ENCODE measurements at places on chromosomes 2 and 18. TPM values are rescaled to one million over a fixed set of nuclear protein-coding genes. Genes with fewer than 3 reads are reported as not detected.

RESP18 gene
- total RNA-seq: not detected

FHOD3 gene
- total RNA-seq: 32.9 TPM

CCDC85A gene
- 2.5 TPM for total RNA-seq

ARHGEF4 gene
- 3.6 TPM for total RNA-seq

SMIM21 gene
- not detected for total RNA-seq

TUBA4B gene
- not detected for total RNA-seq

STON1 gene
- total RNA-seq: 5.6 TPM

MATN3 gene
- total RNA-seq: 0.15 TPM

CRYGD gene
- not detected for total RNA-seq

ZNF521 gene
- 13.2 TPM for total RNA-seq

HOXD10 gene
- not detected for total RNA-seq

GRB14 gene
- total RNA-seq: 30.0 TPM

CAVIN2 gene
- total RNA-seq: 16.8 TPM

VWA3B gene
- total RNA-seq: not detected

CNTNAP5 gene
- not detected for total RNA-seq

GALNT14 gene
- 0.54 TPM for total RNA-seq

FSHR gene
- total RNA-seq: not detected

RAB6C gene
- 0.11 TPM for total RNA-seq

ZNF516 gene
- 20.6 TPM for total RNA-seq

CHAC2 gene
- 3.5 TPM for total RNA-seq

Data from psoas muscle (tissue), 8 donors.